ENCODE measurements at places on chromosomes 11 and 22.

GRCh38 chr11:2848497-2848896 is 37.1 kb downstream of the CDKN1C start:
- no peak for DNase-seq

GRCh38 chr11:17012712-17013547 is 1.3 kb downstream of the PLEKHA7 start:
- DNase-seq: no peak

GRCh38 chr22:42365111-42365865 is 66.9 kb downstream of the NFAM1 start:
- no peak for DNase-seq

DNA sequence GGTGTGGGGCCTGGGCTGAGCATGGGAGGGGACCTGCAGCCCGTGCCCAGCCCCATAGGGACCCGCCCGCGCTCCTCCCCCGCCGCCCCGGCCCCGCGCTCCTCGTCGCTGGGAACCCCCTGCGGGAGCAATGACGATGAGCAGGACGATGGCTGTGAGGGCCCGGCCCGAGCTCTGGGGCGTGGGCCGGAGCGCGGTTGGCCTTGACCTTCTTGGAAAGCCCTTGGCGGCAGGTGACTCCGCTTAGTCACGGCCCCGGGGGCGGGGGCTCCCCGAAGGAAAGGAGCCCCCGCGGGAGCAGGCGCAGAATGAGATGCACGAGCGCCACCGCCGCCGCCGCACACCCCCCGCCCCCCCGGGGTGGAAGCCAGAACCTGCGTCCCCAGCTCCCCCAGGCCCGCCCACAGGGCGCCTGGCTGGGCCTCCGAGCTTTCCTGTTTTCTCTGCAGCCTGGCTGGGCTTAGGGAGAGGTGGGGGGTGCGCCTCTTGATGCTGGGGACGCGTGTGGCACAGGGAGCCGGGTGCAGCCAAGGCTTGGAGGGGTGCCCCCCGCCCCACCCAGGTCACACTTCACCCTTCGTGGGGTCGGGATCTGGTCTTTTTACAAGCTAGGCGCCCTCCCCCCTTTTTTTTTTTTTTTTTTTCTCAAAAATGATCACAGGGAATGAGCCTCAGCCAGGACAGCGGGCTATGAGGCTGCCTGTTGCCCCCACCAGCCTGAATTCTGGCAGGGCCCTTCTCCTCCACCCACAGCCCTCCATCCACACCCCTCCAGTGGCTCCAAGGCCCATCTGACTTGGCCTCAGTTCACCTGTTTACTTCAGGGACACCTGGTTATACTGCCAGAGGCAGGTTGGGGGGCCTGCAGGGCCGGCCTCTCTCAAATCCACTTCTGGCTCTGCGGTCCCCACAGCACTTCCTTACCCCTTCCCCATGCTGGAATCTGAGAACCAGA is 17.9 kb downstream of the CRELD2 start:
- DNase-seq: peak; percentile 33

GRCh38 chr22:46021577-46021976 is 44.6 kb upstream of the WNT7B start:
- DNase-seq: no peak

GRCh38 chr22:29071261-29072045 is 1.4 kb upstream of the KREMEN1 start:
- no peak for DNase-seq

GRCh38 chr11:1879342-1879940 is 12.3 kb downstream of the PRR33 start:
- no peak for DNase-seq

Measured in amniotic stem cell (primary cell).